ENCODE measurements at places on chromosomes 5 and 9.

- DNase-seq, result no peak
These were observed 712.1 kb downstream of the CDH9 start for GRCh38 chr5:26326153-26326759.

DNA sequence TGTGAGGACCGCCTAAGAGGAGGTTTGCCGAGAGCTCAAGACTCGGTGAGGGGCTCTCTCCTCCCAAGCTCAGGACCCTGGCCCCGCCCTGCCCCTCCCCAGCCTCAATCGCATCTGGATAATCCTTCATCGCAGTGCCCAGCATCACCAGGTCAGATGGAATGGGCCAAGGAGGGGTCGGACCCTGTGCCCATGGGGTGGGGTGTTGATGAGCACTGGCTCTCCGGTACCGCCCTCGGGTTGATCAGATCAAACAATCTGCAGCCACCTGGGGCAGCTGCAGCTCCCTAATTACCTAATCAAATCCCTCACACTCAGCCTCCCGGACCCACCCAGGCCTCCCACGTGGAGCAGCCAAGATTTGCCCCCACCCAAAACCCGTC, 24.4 kb upstream of the TDRD7 start:
- DNase-seq, result no peak

DNA sequence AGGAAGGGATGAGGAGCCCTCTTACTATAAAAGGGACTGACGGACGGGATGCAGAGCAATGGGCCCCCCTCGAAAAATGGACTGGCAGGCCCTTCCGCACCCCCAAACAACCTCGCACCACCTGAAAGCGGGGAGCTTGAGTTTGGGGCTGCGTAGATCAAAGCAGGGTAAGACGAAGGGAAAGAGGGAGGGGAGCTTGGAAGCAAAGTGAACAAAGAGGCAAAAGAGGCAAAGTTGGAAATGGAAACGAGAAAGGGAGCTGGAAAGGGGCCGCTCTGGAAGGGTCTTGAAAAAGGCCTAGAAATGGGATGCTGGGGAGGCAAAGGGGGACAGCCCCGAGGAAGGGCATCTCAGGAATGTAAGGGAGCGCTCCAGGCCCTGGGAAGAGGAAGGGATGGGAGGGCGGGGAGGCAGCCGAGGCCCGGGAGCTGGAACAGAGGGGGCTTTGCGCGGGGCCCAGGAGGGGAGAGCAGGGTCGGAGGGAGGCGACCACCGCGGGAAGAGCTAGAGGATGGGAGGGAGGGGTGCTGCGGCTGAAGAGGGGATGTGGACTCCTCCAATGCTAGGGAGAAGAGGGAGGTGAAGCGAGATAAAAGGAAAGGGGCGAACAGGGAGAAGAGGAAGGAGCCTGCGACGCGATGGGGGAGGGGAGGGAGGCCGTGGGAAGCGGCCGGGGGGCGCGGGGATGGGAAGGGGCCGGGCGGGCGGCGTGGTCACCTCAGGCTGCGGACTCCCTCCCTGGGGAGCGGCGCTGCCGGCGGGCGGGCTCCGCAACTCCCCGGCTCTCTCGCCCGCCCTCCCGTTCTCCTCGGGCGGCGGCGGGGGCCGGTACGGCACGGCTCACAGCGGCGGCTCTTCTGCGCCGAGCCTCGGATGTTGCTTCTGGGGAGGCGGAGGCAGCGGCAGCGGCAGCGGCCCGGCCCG, 577 bp downstream of the RNF145 start:
- no peak for DNase-seq

GRCh38 chr9:28014212-28014611, 440.9 kb upstream of the C9orf72 start:
- no peak for DNase-seq

DNA sequence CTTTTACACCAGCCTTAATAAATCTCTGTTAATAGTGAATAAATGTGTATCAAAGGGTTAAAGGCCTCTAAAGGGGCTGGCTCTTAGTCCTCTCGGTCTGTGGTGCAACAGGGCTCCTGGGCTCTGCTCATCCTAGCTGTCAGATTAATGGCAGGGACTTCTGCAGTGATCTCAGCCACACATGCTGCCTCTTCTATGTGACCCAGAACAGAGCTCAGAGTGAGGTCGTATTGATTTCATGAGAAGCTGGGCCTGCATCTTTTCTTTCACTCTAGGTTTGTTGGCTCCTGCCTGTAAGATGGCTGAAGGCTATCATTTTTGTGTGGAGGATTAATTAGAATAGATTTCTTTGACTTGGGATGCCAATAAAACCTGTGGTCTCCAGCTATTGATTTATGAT, 165.0 kb upstream of the GLRA1 start:
- DNase-seq, result no peak

DNA sequence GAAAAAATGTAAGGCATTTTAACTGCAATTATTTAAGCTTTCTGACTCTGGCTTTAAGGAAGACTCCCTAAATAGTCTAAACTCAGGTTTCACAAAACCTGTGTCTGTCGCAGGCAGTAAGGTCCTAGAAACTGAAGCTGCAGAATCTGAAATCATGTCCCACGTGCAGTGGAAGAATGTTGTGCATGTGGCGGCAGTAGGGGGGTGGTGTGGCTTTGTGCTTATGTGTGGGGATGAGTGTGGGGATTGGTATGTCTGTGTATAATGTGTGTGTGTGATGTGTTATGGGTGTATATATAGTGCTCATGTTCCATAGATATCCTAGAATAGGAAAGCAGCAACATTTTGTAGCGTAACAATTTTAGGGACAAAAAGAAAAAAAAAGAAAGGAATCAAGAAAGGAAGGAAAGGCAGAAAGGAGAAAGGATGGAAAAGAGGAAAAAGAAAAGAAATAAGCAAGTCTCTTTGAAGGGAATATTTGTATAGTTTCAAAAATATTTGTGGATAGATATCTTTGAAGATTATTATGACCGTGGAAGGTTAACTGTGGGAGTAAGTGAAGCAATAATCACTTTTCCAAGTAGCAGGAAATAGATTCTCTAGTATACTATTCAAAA, 6.6 kb downstream of the ANKDD1B start:
- no peak for DNase-seq

DNA sequence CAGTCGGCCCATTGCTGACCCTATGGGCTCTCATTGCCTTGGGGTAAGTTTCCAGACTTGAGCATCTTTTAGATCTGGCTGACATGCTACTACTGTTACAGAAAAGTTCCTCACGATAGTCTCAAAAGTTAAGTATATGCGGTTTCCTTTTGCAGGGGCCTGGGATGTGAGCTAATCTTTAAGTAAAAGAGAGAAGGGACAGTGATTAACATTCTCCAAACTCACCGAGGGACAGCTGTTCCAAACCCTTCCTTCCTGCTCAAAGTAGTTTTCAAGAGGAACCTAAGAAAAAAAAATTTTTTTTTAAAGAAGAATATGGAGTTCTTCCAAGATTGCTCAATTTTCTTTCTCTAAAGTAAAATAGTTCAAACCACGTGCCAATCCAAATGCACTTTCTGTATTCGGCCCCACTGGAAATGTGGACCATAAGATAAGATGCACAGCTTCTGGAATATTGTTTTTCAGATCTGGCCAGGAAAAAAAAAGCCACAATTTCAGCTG, 168.0 kb upstream of the SPRY4 start:
- DNase-seq, result no peak

GRCh38 chr9:3181049-3181953, 337.4 kb upstream of the PUM3 start:
- no peak for DNase-seq
